Activated CD4-positive, alpha-beta T cell treated with anti-CD3 and anti-CD28 coated beads, Interleukin-2, amount 50 U/mL, for 4 hours (primary cell): ENCODE measurements at places on chromosomes 16 and 17.

DNA sequence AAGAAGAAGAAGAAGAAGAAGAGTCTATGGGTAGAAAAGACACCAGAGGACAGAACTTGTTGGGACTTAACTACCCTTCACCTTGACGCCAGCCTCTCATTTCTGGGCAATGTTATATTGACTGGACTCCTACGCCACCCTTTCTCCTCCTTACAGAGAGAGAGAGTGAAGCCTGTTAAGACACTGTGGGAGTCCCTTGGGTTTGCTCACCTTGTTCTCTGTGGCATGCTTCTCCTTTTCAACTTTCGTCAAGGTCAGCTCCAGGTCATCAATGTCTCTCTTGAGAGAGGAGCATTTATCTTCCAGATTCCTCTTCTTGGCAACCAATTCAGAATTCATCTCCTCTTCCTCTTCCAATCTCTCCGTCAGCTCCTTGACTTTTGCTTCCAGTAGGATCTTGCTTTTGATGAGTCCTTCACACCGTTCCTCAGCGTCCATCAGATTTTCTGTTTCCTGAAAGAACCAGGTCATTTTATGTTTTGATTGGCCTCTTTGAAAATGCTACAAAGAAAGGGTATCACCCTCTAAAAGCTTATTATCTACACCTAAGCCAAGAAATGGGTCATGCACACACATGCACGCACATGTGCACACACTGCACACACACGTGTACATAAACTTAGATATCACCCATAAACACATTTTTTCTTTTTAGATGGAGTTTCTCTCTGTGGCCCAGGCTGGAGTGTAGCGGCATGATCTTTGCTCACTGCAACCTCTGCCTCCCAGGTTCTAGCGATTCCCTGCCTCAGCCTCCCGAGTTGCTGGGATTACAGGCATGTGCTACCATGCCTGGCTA is 48.8 kb downstream of the MYH13 start:
- DNase-seq, result no peak

DNA sequence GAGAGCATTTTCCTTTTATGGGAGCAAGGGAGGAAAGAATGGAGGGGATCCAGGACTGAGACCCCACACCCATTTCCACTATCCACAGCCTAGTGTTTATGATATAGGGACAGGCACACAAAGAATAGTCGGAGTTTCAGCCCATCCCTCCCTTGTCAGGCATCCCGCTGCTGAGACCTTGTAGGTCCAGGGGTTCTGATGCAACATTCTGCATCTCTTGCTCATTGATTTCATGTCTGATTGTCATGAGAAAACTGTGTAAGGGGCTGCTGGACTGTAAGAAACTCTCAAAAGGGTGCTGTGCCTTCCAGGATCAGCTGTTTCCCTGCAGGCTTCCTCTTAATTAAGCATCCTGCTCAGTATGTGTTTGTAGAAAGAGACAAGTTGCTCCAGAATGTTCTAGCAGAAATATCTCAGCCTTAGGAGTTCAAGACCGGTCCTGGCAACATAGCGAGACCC is 5.3 kb upstream of the POLR3E start:
- DNase-seq, result no peak

DNA sequence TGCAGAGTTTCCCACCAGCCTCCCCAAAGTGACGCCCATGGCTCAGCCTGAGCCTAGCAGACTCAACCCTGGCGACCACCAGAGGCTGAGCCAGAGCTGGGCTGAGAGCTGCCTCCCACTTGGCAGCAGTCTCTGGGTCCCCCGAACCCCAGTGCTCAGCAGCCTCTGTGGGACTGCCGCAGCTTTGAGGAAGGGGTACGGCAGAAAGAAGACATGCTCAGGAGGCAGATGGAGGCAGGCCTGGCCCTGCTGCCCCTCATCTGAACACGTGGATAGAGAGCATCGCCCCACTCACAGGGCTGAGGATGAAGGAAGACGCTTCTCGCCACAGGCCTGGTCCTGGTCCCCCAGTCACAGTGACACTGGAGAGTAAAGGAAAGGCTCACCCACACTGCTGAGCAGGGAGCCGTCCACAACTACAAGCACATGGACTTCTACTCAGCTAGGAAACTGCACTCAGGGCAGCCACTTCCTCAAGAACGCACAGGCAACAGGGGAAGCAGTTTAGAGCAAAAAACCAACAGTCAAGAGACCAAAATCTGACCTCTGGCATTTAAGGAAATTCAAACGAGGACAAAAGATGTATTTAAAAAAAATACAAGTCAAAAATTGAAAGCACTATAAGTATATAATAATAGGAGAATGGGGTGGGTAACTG is 45.2 kb upstream of the GSG1L start:
- no peak for DNase-seq

DNA sequence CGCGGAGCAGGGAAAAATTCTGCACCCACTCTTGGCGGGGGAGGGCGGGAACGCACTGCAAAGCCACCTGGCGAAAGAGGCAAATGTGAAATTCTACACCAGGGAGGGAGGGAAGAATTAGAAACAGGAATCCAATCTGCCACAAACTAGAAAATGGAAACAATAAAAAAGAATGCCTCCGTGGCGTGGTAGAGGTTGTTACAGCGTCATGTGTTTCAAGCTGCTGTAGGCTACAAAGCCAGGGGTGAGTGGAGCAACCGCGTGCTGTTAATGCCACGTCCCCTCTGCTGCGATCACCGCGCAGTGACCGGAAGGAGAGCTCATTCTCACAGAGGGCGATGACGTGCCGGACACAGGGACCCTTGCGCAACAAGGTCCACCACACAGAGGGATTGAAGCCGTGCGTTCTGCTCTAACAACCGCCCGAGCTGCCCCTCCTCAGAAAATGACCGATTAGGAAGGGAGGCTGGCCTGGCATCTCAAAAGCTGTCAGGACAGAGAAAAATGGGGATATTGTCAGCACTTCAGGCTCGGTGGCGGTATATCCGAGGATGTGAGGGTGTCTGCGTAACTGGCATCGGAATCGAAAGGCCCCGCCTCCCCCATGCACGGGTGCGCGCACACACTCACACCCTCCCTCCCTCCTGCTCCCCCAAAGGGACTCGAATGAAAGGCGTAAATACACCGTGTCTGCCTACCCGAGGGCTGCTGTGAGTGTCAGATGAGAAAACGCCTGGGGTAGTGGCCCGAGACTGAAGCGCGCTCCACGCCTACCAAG is 70.8 kb upstream of the TNRC6C start:
- DNase-seq, result peak; percentile 77

DNA sequence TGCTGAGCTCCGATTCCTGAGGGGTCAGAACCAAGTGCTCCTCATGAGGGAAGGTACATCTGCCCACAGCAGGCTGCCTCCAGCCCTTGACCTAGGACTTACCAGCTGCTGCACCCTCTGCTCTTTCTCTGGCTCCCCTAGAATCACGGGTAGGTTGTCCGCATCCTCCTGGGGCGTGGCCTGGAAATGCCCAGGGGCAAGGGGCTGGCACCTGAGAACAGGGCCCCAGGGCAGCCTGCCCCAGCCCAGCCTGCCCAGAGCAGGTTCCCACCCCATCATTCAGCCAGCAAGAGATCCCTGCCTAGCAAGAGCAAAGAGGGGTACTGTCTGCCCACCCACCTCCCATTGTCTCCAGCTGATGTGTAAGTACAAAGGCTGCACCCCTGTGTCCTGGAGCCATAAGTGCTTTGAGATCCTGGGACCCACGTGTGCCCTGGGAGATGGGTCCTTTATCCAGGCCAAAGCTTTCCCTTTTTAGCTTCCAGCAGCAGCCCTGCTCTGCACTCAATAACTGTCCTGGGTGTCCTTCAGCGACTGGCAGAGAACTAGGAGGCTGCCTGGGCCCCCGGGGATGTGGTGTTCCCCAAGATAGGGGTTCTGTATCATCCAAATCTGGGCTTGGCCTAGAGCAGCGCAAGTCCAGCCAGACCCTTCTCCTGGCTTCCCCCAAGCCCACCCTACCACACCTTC is 5.1 kb downstream of the TSPOAP1 start:
- no peak for DNase-seq

DNA sequence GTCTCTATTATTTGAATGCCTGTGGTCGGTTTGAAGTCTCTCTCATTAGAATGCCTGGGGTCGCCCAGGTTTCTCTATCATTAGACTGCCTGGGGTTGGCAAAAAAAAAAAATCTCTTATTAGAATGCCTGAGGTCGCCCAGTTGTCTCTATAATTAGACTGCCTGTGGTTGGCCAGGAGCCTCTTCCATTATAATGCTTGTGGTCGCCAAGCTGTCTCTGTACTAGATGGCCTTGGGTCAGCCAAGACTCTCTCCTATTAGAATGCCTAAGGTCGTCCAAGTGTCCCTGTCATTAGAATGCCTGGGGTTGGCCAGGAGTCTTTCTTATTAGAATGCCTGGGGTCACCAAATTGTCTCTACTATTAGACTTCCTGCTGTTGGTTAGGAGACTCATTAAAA is 2228.4 kb downstream of the TP53TG3F start:
- no peak for DNase-seq

GRCh38 chr16:19680881-19681340 is 37.1 kb downstream of the KNOP1 start:
- DNase-seq, result no peak

GRCh38 chr17:1038459-1039122 is 41.7 kb downstream of the TIMM22 start:
- DNase-seq, result no peak

DNA sequence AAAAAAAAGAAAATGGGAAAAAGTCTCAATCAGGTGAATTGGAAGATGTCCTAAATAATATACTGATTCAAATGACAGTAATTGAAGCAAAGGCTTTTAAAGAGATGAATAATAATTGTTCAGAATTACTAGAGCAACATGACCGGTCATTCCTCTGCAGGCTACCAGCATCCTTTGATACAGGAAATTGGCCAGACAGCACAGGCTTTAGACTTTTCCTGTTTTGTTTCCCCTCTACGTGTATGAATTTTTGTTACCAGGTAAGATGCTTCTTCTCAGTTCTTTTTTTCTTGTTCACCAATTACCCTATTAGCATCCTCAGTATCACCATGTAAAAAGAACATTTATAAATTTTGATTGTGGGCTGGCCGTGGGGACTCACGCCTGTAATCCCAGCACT is 77.5 kb downstream of the RPGRIP1L start:
- DNase-seq, result no peak

- peak; percentile 92 for DNase-seq
Observed at GRCh38 chr17:58337600-58338453, 9.2 kb upstream of the TSPOAP1 start.

DNA sequence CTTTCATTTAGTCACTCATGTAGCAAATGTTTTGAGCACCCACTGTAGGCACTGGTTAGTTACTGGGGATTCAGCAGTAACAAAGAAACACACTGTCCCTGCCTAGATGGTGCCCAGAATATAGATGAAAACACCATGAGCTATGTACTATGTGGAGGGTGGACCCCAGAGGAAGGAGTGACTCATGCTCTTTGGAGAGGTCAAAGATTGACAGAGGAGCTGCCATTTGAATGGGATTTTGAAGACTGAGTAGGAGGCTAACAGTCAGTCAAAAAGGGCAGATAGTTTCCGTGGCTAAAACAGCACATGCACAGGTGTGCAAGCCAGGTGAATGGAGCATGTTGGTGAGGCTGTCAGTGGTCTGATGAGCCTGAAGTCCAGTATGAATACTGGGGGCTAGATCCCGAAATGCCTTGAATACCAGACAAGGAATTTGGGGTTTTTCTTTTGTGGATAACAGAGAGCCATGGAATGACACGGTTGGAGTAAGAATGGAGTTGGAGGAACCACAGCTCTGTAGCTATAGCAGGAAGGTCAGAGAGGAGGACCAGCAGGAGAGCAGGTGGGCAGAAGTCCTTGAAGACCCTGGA is 6.1 kb downstream of the IL21R start:
- DNase-seq, result peak; percentile 49

DNA sequence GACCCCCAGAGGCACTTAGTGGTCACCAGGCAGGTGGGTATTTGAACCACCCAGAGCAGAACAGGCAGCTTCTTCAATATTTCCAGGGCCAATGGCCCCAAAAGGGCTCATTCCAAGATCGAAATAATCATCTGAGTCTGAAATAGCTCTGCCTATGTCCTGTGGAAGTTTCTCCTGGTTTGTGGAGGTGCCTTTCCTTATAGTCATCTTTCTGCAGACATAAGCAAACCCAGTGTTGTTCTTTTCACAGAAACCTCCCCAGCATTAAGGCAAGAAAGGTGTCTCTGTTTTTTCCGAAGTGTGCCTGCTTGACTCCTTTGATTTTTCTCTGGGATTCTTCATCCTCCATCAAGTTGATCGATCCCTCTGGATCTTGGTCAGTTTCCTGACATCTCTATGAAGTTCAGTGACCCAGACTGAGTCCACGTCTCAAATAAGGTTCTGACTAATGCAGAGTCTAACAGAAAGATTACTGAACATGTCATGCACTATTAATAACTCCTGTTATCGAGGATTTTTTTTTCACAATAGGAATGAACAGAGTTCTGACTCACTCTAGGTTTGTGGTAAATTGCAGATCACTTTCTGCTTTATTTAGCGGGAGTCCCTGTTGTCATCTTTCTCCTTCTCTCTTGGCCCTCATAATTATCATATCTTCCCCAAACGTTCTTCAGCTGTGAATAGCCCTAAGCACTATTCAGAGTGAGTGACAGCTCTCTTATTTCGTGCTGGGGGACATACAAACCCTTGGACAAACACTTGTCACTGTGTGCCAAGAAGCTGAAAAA is 1.5 kb downstream of the LRRC3C start:
- no peak for DNase-seq

DNA sequence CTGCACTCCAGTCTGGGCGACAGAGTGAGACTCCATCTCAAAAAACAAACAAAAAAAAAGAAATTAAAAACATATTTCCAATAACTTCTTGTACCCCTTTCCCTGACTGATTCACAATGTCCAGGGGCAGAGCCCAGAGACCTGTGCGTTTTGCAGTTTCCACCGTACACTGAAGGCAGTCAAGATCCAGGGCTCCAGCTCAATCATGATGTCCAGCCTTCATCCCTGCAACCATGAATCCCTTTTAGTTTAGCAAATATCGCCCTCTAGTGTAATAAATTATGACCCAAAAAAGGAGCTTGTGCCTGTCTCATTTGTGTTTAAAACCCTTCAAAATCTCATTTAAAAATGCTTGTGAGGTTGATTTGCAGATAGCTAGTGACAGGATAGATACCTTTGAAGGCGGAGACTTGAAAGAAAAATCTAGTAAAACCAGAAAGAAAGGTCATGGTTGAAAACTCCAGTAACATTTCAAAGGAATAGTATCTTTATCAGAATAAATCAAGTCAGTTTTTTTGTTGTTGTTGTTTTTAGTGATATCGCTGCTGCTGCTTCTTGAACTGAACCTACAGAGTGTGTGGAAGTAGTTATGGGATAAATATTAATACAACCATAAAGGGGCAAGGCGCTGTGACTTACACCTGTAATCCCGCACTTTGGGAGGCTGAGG is 3.7 kb upstream of the ERN1 start:
- DNase-seq, result no peak

GRCh38 chr16:84093879-84094270 is 22.9 kb downstream of the MBTPS1 start:
- DNase-seq, result no peak

- no peak for DNase-seq
Observed at GRCh38 chr17:13273806-13274205, 256.0 kb upstream of the ELAC2 start.

DNA sequence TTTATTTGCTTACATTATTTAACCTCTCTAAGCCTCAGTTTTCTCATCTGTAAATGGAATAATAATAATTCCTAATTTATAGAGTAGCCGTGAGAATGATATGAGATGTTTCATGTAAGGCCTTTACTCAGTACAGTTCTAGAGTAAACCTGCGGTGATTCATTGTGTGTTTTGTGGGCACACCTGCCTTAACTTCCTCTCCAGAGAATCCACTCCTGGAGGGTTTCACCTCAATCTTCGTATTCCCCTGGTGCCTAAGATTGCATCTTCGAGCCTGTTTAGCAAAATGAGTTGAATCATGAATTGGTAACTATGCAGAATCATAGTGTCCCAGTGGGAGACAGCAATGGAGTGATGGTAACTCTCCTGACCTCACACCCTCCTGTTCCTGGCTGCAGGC is 52.3 kb downstream of the DNAH2 start:
- DNase-seq, result no peak

GRCh38 chr16:49816875-49817274 is 39.0 kb downstream of the ZNF423 start:
- DNase-seq, result no peak
